ENCODE measurements at places on chromosomes 7 and 10. TPM values are rescaled to one million over a fixed set of nuclear protein-coding genes. Genes with fewer than 3 reads are reported as not detected.

MALRD1 gene
- total RNA-seq = not detected

GJD4 gene
- not detected for total RNA-seq

GHITM gene
- total RNA-seq = 193 TPM

BAMBI gene
- total RNA-seq = 13.7 TPM

CLCN1 gene
- not detected for total RNA-seq

HTRA1 gene
- 54.3 TPM for total RNA-seq

MACROH2A2 gene
- total RNA-seq = 27.7 TPM

SPDYE2B gene
- total RNA-seq = not detected

SIRT1 gene
- total RNA-seq = 26.2 TPM

VSIR gene
- 33.9 TPM for total RNA-seq

TMEM72 gene
- not detected for total RNA-seq

MGMT gene
- 5.7 TPM for total RNA-seq

TUBAL3 gene
- 0.33 TPM for total RNA-seq

CYP2C19 gene
- not detected for total RNA-seq

GALNT17 gene
- not detected for total RNA-seq

PLXDC2 gene
- not detected for total RNA-seq

MYL10 gene
- not detected for total RNA-seq

GSDME gene
- total RNA-seq = 36.5 TPM

MBLAC1 gene
- total RNA-seq = 3.0 TPM

CPA5 gene
- not detected for total RNA-seq

SPDYE9 gene
- not detected for total RNA-seq

COL1A2 gene
- total RNA-seq = not detected

DNAH11 gene
- total RNA-seq = 0.21 TPM

SEMA3E gene
- total RNA-seq = 1.8 TPM

CALML3 gene
- total RNA-seq = not detected

UNCX gene
- total RNA-seq = not detected

UCMA gene
- not detected for total RNA-seq

GIMAP4 gene
- not detected for total RNA-seq

Data from A549 treated with ZK216348 at 1 μM for 4 hours (cell line).